ENCODE measurements at places on chromosomes 4 and X. TPM values are rescaled to one million over a fixed set of nuclear protein-coding genes. Genes with fewer than 3 reads are reported as not detected.

The CABS1 gene
- total RNA-seq = not detected

The GYPB gene
- total RNA-seq = not detected

The C4orf36 gene
- total RNA-seq = not detected

The MAGEA4 gene
- total RNA-seq = not detected

The SPANXB1 gene
- not detected for total RNA-seq

The CD38 gene
- total RNA-seq = 128 TPM

The RAB39B gene
- total RNA-seq = 13.6 TPM

The RTL9 gene
- total RNA-seq = not detected

The CASP3 gene
- total RNA-seq = 77.1 TPM

The SLC25A14 gene
- 10.6 TPM for total RNA-seq

The ZFX gene
- total RNA-seq = 40.8 TPM

The MAGEB17 gene
- total RNA-seq = not detected

The GPR119 gene
- total RNA-seq = not detected

DNA sequence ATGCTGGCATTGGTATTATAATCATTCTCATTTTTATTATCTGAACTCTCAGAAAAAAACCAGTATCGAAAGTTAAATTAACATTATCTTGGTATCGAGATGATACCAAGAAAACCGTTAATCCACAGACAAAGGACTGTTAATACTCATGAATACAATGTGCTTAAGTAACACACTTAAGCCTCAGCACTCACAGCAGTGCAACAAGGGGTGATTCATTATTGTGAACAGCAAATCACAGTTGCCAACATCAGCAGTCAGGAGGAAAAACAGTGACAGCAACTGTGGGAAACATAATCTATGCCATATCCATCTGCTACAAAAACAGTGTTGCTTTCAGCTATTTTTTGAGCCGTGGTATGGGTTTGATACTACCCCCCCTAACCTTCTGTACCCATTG lies 210.9 kb upstream of the ATOH1 start:
- no peak for DNase-seq

DNA sequence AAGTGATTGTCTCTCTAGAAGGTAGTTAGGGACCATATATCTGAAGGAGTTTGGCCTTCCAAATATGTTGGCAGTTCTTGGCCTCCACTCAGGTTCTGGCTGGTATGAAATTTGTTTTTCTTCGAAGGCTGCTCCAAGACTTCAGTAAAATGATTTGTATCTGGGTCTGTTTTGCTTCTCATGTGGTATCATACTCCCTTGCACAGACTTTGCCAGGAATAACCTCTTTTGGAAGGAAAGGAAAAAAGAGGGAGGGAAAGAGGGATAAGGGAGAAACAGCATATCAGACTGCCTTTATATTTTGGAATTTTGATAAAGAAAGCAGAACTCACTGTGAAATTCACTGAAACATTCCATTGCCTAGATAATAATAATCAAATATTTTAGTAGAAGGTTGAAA lies 242.1 kb upstream of the HHIP start:
- no peak for DNase-seq

DNA sequence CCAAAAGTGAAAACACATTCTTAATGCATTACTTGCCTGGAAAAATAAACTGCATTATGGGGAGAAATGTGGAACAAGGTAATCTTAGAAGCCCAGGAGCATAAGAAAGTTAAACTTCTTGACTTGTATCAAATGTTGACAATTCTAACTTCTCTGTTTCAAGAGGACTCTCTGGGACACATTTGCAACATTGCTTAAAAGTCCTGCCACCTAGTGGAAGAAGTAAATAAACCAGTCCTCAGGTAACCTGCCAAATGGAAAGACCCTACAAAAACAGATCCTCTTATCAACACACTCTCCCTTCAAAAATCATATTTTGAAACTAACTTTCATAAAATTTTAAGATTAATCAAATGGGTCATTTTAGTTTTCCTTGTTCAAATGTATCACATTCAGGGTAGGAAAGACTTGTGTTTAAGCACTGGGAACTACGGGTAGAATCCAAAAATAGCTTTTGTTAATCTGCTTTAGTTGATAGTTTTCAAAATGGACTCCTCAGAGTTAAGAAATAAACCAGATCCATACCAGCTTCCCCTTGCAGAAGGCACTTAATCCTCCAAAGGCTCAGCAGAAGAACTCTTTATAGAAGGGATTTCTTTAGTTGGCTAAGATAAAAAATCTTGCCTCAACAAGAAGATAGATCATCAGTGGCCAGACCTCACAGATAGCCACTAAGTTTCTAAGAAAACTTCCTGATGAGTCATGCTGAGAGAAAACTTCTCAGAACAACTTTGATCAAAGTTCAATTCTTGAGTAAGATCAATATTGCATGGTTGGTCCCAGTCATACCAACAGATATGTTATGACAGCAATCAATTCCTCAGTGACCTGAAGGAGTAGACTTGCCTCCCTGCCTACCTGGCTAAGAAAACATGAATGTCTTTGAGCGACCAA lies 141.7 kb downstream of the HHIP start:
- DNase-seq = no peak

DNA sequence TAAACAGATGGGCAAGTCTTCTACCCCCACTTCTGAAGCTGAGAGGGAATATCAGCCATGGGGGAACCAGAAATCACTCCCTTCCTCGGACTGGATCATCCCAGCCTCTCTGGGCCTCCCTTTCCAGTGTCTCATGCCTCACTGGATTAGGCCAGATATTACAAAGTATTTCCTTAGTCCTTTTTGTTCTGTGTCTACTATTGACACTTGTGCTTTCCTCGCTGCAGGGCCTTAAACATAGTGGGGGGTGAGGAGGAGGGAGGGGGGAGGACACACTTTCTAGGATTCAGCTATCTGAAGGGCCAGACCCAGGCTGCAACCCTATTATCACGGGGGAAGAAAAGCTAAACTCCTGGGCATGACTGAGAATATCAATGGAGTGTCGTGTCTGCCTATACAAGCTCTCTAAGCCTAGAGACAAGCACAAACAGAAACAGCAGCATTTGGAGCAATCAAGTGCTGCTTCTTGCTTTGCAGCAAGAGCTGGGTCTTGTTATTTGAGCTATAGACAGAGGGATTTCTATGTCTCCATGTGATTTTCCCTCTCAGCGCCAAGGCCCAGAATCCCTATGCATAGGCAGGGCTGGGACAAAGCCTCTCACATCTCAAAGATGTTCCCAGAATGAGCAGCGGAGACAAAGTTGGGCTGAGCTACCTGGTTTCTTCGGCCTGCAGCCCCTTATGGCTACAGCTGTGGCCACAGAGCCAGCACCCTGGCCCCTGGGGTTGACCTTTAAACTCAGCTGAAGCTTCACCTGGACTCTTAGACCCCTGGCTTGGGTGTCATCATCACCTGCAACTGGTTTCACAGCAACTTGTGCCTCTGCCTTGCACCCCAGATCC lies 20.2 kb downstream of the PJA1 start:
- DNase-seq = no peak

- no peak for DNase-seq
Measured at GRCh38 chr4:39450618-39451017, 8.1 kb downstream of the RPL9 start.

GRCh38 chrX:15988661-15989603 lies 134.3 kb upstream of the AP1S2 start:
- no peak for DNase-seq

DNA sequence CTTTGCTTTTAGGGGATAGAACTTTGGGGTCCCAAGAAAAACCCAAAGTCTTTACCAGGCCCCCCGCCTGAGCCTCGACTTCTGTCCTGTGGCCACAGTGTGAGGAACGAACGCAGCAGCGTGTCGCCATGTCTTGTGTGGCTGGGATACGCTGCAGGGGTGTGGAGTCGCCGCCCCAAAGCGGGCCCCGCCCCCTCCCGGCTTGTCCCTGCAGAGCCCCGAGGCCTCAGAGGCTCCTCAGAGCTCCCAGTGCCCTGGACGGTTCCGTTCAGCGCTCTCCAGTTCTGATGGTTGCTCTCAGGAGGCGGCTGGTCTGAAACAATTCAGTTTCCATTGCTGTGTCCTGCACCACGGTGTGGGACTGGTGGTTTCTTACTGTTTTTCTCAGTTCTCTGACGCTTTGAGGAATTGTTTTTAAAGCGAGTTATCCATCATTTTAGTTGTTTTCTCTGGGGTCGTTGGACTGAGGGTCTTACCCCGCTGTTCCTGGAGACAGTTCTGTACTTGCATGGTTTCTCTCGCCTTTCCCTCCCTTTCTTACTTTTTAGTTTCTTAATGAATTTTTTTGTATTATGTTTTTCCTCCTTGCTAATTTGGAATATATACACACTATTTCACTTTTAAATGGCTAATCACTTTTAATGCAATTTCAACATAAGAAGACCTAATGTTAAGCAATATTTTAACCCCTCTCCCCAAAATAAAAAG lies 1.6 kb upstream of the IDUA start:
- peak; percentile 67 for DNase-seq

DNA sequence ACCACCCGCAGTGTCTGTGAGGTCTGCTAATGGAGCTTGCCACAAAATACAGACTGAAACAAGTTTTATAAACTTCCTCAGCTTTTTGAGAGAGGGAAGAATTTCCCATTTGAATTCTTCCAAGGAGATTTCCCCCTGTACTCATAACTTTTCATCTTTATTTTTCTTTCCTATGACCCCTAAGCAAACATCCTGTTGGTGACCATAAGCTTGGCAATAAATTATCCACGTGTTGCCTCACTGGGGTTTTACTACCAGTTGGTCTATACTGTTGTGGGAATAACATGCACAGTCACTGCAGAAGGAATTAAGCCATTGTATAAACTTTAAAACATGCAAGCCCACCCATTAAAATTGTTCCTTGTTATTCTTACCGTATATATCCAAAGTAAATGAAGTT lies 86.2 kb downstream of the SLC39A8 start:
- DNase-seq = no peak

- DNase-seq = no peak
Measured at GRCh38 chrX:47447607-47448006, 35.4 kb downstream of the ZNF41 start.

- no peak for DNase-seq
Measured at GRCh38 chr4:128444544-128445302, 157.1 kb upstream of the PGRMC2 start.

- no peak for DNase-seq
Measured at GRCh38 chrX:97452283-97452682, 568.6 kb downstream of the RPA4 start.

DNA sequence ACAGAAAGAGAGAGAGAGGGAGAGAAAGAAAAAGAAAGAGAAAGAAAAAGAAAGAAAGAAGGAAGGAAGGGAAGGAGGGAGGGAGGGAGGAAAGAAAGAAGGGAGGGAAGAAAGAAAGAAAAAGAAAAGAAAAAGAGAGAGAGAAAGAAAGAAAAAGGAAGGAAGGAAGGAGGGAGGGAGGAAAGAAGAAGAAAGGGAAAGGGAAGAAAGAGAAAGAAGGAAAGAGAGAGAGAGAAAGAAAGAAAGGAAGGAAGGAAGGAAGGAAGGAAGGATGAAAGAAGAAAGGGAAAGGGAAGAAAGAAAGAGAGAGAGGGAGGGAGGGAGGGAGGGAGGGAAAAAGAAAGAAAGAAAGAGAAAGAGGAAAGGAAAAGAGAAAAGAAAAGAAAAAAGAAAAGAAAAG lies 10.8 kb downstream of the OPHN1 start:
- no peak for DNase-seq

DNA sequence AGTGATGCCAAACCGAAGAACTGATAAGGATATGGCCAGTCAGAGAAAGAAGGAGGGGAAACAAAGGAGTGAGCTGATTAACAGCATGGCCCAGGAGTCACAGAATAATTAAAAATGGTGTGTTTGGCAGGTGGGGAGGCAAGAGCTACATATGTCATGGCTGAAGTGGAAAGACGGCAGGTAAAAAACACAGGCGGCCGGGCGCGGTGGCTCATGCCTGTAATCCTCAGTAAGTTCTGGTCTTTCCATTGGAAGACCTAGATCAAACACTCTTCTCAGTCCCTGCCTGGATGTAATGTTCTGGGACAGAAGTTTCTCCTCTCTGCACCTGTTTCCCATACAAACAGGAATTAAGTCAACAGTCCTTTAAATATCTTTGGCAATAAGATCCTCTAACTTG lies 503.9 kb downstream of the STIM2 start:
- no peak for DNase-seq

GRCh38 chr4:34731070-34731469 lies 1513.2 kb downstream of the ARAP2 start:
- DNase-seq = no peak

DNA sequence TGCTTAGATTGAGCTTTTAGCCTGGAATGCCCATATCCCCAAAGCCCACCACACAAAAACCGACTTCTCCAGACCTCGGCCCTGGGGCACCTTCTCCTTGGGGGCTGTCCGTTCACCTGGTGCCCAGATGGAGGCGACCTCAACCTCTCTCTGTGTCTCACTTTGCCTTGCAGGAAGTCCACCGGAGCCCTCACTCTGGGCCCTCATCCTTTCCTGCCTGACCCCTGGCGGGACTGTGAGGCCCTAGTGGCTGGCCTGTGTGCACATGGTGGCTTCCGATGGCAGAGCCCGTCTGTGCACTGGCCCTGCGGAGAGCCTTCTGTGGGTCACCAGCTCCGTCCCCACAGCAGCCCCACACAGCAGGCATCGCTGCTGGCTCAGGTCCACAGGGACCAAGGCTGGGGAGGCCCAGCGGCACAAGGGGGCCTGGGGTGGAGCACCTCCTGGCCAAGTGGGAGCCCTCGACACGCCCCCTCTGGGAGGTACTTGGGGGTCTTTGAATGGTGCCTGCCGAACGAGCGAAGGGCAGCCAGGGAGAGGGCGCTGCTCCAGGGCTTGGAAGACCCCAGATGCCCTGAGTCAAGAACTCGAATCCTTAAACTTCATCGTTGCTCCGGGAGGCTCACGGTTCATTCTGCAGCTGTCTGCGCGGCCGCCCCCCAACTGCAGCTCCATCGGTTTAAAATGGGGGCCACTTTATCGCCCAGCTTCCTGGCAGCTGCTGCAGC lies 97.2 kb upstream of the ADRA2C start:
- DNase-seq = no peak

GRCh38 chrX:72123471-72124185 lies 8.1 kb downstream of the RTL5 start:
- no peak for DNase-seq

- DNase-seq = no peak
Measured at GRCh38 chrX:17552044-17552650, 177.1 kb downstream of the NHS start.

GRCh38 chr4:158217763-158218162 lies 7.5 kb downstream of the TMEM144 start:
- DNase-seq = no peak

- no peak for DNase-seq
Measured at GRCh38 chr4:129342819-129343408, 247.0 kb downstream of the C4orf33 start.

GRCh38 chrX:129786210-129786651 lies 6.5 kb downstream of the SASH3 start:
- no peak for DNase-seq

- DNase-seq = no peak
Measured at GRCh38 chr4:9924750-9925149, 96.5 kb downstream of the SLC2A9 start.

DNA sequence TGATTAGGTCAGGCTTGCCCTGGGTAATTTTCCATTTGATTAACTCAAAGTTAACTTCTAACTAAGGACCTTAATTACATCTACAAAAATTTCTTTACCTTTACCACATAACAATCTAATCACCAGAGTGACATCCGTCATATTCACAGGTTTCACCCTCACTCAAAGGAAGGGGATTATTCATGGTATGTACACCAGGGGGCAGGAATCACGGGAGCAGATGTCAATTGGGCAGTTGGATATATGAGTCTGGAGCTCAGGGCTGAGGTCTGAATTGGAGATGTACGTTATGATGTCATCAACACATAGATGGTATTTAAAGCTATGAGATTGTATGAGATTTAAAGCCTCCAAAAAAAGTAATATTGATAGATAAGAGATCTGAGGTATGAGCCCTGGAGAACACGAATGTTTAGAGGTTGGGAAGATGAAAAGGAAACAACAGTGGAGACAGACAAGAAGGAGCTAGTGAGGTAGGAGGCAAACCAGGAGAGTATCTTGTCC lies 52.9 kb downstream of the PGRMC1 start:
- DNase-seq = no peak
